Natural killer cell treated with Interleukin-12 subunit alpha and Interleukin-12 subunit beta and Interleukin-15 and Interleukin-18, amount 100 ng/mL, for 72 hours (primary cell): ENCODE measurements at places on chromosomes 1 and 21.

GRCh38 chr1:158771950-158772866, at the start of gene OR6N1:
Gene OR6N1, minus strand, starts transcription at chr1:158772195. Its CDS starts 5,513 bp downstream, at chr1:158766682.
- no peaks in the 10 kb centered on the region for H3K36me3 ChIP-seq
- no peak for DNase-seq
- peaks cover 8% of the 10 kb centered on the region for H3K27me3 ChIP-seq

DNA sequence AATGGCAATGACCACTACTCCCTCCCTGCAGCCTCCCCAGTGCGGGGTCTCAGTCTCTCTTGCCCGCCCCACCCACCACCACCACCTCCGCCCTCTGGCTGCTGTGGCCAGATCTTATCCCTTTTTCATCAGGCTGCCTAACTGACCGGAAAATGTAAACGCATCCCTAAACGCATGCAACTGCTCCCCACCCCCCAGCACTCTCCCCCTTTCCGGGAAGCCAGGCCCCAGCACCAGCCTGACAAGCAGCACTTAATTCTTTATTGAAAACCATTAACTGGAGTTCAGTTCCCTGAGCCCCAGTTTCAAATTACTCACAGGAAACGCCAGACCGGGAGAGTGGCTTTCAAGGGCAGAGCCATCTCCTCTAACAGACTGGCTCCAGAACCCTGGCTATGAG, 147.7 kb downstream of the DMRTA2 start:
- H3K27ac ChIP-seq: no peak overlapping the region
- H3K4me3 ChIP-seq: no peak overlapping the region
- H3K36me3 ChIP-seq: no peaks in the 10 kb centered on the region
- H3K27me3 ChIP-seq: peaks cover 54% of the 10 kb centered on the region

DNA sequence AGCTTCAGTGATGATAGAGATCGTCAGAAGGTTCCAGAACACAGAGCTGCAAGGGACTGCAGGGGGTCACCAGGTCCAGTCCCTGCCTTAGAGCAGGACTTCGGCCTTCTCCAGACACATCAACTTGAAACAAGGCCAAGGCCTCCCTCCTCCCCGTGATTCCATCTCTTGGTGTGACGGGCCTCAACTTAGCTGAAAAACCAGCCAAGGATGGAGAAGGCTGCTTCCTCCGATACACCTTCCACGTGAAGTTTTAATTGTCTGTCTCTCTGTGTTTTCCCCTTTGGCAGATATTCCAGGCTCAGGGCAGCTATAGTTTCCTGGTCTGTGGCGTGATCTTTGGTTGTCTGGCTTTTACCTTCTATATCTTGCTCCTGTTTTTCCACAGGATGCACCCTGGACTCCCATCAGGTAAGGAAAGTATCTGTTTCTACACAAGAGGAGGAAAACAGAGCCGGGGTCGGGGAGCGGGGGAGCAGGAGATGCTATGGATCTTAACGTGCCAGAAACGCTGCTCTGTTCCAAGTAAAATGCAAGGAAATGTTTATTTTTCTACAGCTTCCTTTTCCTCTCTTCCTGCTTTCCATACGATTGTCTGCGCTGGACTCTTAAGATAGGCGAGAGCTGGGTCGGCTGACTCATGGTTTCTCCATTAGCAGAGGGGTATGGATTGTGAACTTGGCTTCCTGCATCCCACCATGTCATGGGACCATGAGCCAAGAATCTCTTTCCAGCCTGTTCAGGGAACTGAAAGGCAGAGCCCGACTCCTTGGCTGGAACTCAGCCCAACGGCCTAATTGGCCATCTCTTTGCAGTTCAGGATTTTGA, 32.8 kb downstream of the ELK4 start:
- H3K27ac ChIP-seq: no peak overlapping the region
- no peak overlapping the region for H3K4me3 ChIP-seq
- DNase-seq: no peak
- peaks cover 12% of the 10 kb centered on the region for H3K4me1 ChIP-seq
- no peaks in the 10 kb centered on the region for H3K27me3 ChIP-seq
- H3K36me3 ChIP-seq: peaks cover 2% of the 10 kb centered on the region

DNA sequence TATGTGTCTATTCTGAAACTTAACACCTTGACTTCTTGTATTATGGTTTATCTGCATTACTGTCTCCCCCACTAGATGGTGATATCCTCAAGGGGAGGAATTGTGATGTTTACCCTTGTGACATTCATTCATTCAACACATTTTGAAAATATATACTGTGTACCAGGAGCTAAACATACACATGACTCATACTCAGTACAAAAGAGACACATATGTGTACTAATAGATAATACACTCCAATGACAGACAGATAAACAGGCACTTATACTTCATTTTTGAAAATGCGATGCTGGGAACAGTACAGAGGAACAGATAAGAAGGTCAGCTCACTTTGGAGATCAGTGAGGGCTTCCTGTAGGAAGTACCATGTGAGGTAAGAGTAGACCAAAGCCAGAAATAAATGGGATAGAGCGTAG, 8.9 kb upstream of the RAB3GAP2 start:
- H3K36me3 ChIP-seq: no peaks in the 10 kb centered on the region
- H3K4me3 ChIP-seq: no peak overlapping the region
- peaks cover 17% of the 10 kb centered on the region for H3K27me3 ChIP-seq

GRCh38 chr1:14850563-14850962, 252.1 kb downstream of the KAZN start:
- H3K27me3 ChIP-seq: peaks cover 3% of the 10 kb centered on the region
- H3K27ac ChIP-seq: no peak overlapping the region
- H3K4me1 ChIP-seq: no peaks in the 10 kb centered on the region
- no peak overlapping the region for H3K4me3 ChIP-seq
- no peaks in the 10 kb centered on the region for H3K36me3 ChIP-seq

DNA sequence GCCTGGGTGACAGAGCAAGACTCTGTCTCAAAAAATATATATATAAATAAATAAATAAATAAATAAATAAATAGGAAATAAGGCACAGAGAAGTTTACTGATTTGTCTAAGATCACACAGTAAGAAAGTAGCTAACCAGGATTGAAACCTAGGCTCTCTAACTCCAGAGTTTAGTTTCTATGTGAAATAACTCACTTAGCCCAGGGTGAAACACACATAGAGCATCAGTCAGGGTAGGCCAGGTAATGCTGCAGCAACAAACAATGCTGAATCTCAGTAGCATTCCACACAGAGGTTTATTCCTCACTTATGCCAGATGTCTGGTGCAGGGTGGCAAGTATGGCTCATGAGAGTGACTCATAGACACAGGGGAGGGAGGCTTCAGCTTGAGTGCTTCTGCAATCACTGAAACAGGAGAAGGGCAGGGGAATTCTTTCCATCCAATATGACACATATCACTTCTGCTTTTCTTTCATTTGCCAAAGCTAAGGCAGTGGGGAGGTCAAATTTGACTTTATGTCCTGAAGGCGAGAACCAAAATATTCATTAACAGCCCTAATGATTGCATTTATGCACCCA, 37.1 kb upstream of the KANK4 start:
- H3K4me3 ChIP-seq: no peak overlapping the region
- H3K27ac ChIP-seq: no peak overlapping the region
- no peaks in the 10 kb centered on the region for H3K36me3 ChIP-seq
- no peaks in the 10 kb centered on the region for H3K27me3 ChIP-seq
- DNase-seq: no peak
- no peaks in the 10 kb centered on the region for H3K4me1 ChIP-seq

GRCh38 chr21:42760361-42760950, 107.0 kb downstream of the PDE9A start:
- no peaks in the 10 kb centered on the region for H3K4me1 ChIP-seq
- no peak overlapping the region for H3K27ac ChIP-seq
- no peaks in the 10 kb centered on the region for H3K36me3 ChIP-seq

DNA sequence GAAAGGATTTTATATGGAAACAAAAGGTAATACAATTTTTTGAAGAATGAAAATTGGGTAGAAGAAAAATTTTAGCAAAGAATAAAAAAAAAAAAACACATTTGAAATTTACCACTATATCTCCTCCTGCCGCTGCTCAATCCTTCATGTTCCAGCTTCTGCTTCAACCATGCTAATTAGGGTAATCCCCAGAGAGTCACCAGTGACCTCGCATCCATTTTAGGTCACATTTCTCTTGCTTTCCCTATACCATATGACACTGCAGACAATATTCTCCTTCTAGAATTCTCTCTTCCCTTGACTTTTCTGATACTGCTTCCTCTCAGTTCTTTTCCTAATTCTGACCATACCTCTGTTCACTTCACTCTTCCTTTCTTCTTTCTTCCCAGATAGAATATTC, 237.1 kb downstream of the USH2A start:
- no peaks in the 10 kb centered on the region for H3K4me1 ChIP-seq
- DNase-seq: no peak
- H3K36me3 ChIP-seq: peaks cover 9% of the 10 kb centered on the region
- H3K27me3 ChIP-seq: no peaks in the 10 kb centered on the region
- no peak overlapping the region for H3K27ac ChIP-seq
- H3K4me3 ChIP-seq: no peak overlapping the region

DNA sequence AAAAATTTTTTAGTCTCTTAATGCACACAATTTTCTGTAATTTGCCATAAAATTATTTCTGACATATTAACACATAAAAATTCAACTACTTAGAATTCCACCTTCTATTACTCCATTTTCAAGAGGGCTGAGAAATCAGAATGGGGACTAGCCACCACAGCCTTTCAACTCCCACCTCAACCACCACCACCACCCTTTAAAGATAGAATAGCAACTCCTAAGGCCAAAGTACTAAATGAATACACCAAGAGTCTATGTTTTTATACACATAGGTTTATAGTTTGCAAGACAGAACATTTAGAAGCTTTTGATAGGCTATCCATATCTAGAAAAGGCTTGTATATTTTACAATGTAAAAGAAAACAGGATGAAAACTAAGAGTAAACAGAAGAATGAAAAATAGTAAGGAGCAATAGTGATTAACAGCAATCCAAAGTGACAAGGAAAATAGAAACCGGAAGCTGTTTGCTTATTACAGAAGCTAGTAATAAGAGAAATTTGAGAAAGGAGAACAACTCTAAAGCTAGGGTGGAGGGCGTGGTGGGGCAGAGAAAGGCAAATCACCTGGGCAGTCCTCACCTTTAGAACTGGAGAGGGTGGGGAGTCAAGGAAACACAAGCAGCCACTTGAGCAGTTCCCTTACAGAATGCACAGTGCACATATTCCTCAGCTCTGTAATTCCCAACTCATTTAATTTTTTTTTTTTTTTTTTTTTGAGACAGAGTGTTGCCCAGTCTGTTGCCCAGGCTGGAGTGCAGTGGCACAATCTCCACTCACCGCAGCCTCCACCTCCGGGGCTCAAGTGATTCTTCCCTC, 27.7 kb downstream of the EPS15 start:
- peak overlapping the region; percentile 57 for H3K4me3 ChIP-seq
- H3K27ac ChIP-seq: peak overlapping the region; percentile 57
- H3K27me3 ChIP-seq: no peaks in the 10 kb centered on the region

DNA sequence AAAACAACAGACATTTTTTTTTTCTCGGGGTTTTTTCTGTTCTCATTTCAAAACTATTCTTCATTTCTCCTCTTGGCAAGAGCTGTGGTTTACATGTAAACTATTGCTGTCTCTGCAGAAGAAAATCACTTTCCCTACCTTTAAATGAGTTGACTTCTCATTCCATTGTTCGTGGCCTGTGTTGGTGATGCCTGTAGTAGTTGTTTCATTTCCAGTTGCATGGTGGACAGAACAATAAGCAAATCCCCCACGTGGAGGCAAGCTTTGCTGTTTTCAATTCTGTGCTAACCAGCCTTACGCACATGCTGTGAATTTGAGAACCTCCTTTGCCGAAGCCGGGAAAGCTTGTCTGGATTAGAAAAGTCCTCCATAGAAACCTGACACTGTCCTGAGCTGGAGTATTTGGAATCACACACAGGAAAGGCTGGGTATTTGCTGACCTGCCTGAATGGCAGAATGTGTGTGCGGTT, 26.2 kb upstream of the MAP3K7CL start:
- H3K36me3 ChIP-seq: no peaks in the 10 kb centered on the region
- no peaks in the 10 kb centered on the region for H3K27me3 ChIP-seq

GRCh38 chr1:12147201-12147701, 19.5 kb upstream of the TNFRSF1B start:
- peak overlapping the region; percentile 100 for H3K27ac ChIP-seq
- H3K4me3 ChIP-seq: peak overlapping the region; percentile 23
- peaks cover 9% of the 10 kb centered on the region for H3K36me3 ChIP-seq
- no peaks in the 10 kb centered on the region for H3K27me3 ChIP-seq
- H3K4me1 ChIP-seq: peaks cover 67% of the 10 kb centered on the region
- no peak for DNase-seq

- peak overlapping the region; percentile 91 for H3K27ac ChIP-seq
- H3K4me1 ChIP-seq: peaks cover 31% of the 10 kb centered on the region
- peaks cover 13% of the 10 kb centered on the region for H3K36me3 ChIP-seq
- peak overlapping the region; percentile 59 for H3K4me3 ChIP-seq
- peak; percentile 65 for DNase-seq
These were observed 22.2 kb downstream of the MKNK1 start for GRCh38 chr1:46581681-46582455.

DNA sequence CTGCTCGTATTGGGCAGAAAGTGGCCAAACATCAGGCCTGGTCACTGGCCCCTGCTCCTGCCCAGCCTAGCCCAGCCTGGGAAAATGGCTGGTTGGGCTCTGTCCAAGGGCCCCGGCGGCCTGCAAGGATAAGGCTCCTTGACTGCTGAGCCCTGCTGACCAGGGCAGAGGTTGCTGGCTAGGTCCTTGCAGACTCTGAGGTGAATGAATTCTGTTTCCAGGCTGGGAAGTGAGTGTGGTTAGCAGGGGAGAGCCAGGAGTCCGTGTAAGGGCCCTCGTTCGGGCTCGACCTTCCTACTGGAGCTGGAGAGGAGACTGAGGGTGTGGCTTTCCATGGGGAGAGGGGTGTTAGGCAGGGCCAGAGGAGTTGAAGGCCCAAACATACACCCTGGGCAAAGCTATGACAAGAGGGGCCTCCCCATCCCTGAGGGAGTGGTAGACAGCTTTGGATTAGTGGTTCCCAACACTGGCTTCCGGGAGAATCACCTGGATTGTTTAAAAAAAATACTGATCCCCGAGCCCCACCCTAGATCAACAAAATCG, 20.6 kb downstream of the CSF1 start:
- no peak for DNase-seq
- peaks cover 11% of the 10 kb centered on the region for H3K4me1 ChIP-seq
- peaks cover 5% of the 10 kb centered on the region for H3K36me3 ChIP-seq
- no peak overlapping the region for H3K4me3 ChIP-seq
- no peak overlapping the region for H3K27ac ChIP-seq
- no peaks in the 10 kb centered on the region for H3K27me3 ChIP-seq

GRCh38 chr1:242057745-242058115, 58.8 kb upstream of the MAP1LC3C start:
- H3K36me3 ChIP-seq: no peaks in the 10 kb centered on the region
- no peaks in the 10 kb centered on the region for H3K4me1 ChIP-seq
- no peak overlapping the region for H3K27ac ChIP-seq
- H3K4me3 ChIP-seq: no peak overlapping the region
- no peak for DNase-seq

DNA sequence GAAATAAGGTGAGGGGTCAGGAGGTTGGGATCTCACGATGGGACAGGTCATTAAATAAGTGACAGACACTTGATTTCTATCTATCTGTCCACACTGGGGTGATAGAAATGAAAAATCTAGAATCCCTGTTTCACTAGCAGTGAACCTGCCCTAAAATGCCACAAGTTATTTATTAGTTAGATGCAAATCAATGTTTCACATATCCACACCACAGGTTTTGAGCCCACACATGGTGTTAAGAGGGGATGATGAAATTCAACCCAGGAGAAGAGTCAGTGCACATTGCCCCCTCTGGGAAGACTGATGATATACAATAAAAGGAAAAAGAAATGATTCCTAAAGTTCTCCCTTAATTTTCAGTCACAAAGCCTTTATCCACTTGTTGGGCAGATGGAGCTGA, 10.1 kb upstream of the NTPCR start:
- DNase-seq: no peak

- H3K4me3 ChIP-seq: no peak overlapping the region
- peaks cover 25% of the 10 kb centered on the region for H3K27me3 ChIP-seq
- H3K4me1 ChIP-seq: no peaks in the 10 kb centered on the region
- H3K27ac ChIP-seq: no peak overlapping the region
- H3K36me3 ChIP-seq: no peaks in the 10 kb centered on the region
These were observed 308.8 kb downstream of the AJAP1 start for GRCh38 chr1:4963251-4963650.

- H3K4me3 ChIP-seq: no peak overlapping the region
- no peaks in the 10 kb centered on the region for H3K27me3 ChIP-seq
- peaks cover 31% of the 10 kb centered on the region for H3K36me3 ChIP-seq
These were observed 6.3 kb downstream of the ZMPSTE24 start for GRCh38 chr1:40264354-40264781.
